Right renal cortex interstitium (tissue), 3 donors: ENCODE measurements at places on chromosomes 3 and 15.

GRCh38 chr3:32630266-32630665 lies 54.7 kb upstream of the CNOT10 start:
- DNase-seq = no peak

DNA sequence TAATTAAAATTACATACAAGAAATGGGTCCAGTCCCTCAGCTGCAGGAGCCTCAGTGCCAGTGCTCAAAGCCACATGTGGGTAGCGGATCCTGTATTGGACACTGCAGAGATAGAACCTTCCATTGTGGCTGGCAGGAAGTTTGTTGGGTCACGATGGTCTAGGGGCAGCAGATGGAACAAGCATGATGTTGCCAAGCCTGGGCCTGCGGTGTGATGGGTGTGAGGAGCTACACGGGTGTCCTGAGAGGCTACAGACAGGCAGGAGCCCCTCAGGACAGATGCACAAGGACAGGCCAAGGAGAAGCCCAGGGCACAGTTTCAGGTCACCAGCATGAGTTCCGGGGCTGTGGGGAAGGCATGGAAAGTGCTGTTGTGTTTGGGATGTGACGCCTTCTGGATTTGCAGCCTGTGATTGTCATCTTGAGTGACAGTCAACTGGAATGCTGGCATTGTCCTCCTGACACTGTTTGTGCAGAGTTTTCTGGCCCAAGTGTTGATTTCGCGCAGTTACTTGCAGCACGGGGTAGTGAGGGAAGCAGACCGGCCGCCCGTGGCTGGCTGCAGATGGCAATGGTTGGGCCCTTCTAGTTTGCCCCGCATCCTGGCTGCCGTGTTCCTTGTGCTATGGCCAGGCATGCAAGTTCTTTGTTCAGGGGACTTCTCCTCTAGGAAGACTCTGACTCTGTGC lies 177.1 kb downstream of the NSMCE3 start:
- DNase-seq = no peak

GRCh38 chr15:67119238-67119846 lies 53.9 kb downstream of the SMAD3 start:
- no peak for DNase-seq

DNA sequence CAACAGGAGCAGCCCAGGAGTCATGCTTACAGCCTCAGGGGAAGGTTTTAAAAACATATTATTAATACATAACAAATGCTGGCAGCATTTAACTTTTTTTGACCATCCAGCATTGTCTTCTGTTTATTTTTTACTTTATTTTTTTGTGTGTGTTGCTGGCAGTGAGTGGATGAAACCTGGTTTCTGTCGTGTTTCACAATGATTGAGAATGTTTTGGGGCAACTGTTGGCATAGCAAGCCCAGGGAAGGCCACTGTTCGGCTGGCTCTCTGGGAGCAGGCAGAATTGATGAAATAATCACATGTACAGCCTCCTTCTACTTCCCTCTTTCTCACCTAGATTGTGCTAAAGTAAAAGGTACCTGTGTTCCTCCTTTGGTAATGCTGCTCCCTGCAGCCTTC lies 190.2 kb downstream of the NR1D2 start:
- no peak for DNase-seq

DNA sequence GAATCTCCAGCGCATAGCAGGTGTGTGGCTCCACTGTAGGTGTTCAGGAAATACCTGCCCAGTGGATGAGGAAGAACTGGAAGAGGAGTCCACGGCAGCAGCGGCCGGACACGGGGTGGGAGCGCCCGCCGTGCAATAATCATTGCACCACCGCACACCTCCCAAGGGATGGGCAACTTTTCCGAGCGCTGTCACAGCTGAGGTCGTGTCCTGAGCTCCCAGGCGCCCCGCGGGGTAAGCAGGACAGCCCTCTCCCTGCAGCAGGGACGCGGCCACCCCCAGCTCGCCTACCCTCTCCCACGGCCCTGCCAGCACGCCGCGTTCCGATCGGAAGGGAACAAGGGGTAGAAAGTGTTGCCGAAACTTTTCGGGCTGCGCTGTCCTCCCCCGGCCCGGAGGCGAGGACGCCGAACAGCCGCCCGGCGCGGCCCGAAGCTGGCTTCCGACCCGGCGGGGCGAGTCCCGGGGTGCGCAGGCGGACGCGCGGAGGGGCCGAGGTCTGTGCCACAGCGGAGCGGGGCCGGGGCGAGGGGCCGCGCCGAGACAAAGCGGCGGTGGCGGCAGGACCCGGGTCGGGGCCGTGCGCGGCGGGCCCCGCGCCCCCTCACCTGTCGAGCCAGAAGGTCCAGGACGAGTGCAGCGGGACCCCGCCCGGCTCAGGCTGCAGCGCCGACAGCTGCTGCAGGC lies 475 bp downstream of the EIF4E3 start:
- no peak for DNase-seq

GRCh38 chr15:45183511-45183910 lies 4.3 kb downstream of the SHF start:
- DNase-seq = no peak

- no peak for DNase-seq
These were observed 4.6 kb downstream of the CACNA1D start for GRCh38 chr3:53498806-53499641.

DNA sequence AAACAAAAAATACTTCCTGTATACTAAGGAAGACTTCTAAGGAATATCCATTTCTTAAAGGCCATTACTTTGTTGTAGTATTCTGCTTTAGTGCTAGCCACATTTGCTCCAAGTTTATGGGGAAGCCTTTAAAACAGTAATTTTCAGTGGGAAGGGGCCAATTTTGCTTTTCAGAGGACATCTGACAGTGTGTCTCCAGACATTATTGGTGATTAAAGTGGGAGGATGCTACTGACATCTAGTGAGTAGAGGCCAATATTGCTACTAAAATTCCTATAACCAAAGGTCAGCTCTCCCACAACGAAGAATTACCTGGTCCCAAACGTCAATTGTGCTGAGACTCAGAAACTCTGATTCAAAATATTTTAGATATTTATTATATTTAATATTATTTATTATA lies 24.8 kb downstream of the SLC28A2 start:
- DNase-seq = no peak

DNA sequence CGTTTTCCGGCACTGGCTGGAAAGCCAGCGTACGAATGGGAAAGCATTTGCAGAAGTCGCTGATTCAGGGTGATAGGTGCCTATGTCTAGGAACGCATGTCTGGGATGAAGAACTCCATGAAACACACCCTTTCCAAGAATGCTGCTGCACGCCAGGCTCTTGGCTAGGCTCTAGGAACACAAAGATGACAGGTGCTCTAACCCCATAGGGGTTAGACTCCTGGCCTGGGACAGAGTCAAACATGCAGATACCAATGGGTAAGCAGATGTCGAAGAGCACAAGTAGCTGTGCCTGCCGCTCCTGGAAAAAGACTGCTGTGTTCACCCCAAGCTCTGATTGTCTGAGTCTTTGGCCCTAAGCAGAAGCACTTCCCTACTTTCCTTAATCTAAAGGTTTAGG lies 180.9 kb upstream of the UBE3A start:
- no peak for DNase-seq

DNA sequence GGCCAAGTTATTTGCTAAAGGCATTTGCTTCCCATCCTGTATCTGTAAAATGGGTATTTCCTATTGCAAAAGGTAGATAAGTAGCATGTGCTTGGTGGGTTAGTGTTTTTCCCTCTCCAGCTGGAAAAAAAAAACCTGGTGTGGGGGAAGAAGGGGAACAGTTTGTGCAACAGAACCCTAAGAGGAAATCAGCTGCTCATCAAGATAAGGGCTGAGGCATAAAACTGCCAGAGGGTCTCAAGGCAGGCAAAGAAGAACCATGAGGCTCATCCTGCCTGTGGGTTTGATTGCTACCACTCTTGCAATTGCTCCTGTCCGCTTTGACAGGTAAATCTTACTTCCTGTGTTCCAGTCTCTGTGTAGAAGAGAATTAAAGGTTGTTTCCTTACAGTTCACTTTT lies at the start of gene CPA3:
CPA3 (plus strand) TSS at position 248 of the 400 bp plus-strand sequence; CDS start at position 260, 12 bp downstream.
- no peak for DNase-seq

GRCh38 chr3:192914848-192915247 lies 2.8 kb downstream of the MB21D2 start:
- DNase-seq = no peak

GRCh38 chr3:129018751-129019150 lies 17.6 kb downstream of the EFCC1 start:
- DNase-seq = no peak

DNA sequence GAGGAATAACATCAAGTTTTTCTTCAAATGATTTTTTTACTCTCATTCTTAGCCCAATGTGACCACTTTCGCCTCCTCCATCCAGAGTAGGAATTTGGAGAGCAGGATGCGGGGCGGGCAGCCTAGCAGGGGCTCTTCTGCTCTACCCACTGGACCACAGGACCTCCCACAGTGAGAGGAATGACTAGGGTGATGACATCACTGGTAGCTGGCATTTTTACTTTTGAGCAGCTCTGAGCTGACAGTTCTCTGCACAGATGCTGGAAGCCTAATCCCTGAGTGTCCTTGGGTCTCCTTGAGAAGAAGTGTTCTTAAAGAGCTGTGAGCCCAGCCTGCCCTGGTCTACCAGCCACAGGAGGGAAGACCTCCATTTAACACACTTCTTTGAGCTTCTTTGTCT lies 1.4 kb upstream of the HCN4 start:
- DNase-seq = no peak

GRCh38 chr3:99503350-99503749 lies 135.0 kb upstream of the COL8A1 start:
- no peak for DNase-seq

- no peak for DNase-seq
These were observed 38.9 kb downstream of the DHX30 start for GRCh38 chr3:47841786-47842349.

GRCh38 chr15:90709278-90709677 lies 7.9 kb upstream of the BLM start:
- DNase-seq = no peak

DNA sequence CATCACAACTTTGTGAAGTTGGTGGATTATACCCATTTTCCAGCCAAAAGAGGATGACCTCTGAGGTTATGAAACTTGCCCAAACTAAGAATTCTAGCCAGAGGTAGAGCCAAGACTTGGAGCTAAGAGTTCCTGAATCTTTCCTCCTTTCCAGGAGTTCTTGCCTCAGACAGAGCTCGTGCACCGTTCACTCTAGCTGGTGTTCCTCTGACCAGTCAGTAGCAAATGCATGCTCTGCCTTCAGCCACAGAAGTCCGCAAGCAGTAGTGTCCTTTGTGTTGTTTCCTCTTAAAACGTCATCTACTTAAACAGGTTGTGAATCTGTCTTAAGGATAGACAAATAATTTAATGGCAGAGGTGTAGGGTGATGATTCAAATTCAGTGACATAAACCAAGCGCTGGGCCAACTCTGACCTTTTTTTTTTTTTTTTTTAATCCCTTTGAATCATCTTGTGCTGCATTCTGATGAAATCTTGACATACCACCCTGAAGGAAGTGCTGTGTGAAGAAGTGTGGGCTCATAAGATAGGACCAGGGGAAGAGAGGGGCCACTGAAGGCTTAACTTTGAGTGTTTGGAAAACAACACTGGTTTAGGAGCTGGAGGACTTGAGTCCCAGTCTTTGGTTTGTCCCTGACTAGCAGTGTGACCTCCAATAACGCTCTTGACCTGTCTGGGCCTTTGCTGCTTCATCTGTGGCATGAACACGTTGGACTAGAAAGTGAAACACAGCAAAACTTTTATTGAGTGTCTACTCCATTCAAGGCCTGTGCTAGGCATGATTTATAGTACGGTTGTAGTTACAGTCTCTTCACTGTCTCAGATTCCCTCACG lies 53.4 kb downstream of the ITPR1 start:
- no peak for DNase-seq
